ENCODE measurements at places on chromosomes 12 and 14.
A peak's percentile ranks its signal among the peaks of the same experiment; 100 is the strongest.

GRCh38 chr12:122825773-122826724 lies 9.2 kb upstream of the HIP1R start:
- no peak for DNase-seq

- peak; percentile 86 for DNase-seq
Measured at GRCh38 chr14:49865431-49865859, 12.9 kb upstream of the NEMF start.

DNA sequence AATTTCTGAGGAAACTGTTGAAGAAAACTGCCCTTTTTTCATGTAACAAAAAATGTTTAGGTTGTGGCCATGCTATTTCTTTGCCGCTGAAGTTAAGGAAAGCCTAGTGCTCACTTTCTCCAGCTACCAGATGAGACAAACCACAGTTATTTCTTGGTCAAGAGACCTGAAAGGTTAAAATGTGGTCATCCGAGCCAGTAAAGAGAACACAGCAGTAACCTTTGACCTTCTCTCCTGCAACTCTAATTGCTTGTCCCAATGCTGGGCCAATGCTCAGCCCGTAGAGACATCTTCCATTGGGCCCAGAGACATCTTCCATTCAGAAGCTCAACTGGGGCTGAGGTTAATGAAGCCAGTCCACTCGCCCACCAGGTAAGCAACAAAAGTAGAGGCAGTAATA lies 109.8 kb upstream of the CPSF6 start:
- DNase-seq, result no peak

DNA sequence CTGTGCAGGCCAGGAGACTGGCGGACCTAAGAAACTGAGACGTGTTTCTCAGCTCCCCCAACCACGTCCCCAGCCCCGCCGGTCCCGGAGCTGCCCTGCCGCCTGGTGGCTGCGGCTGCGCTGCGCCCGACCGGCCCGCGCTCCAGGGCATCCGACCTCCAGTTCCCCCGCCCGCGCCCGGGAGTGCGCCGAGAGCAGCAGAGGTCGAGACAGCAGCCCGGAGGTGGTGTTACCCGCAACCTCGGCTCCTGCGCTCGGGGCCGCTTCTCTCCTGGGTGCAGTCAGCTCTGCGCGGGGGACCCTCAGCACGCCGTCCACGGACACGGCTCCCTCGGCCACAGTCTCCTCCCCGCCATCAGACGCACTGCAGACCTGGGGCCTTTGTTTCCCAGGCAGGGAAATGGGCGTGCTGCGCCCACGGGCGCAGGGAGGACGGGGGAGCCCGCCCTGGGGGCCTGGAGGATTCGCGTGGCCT lies 21.6 kb upstream of the GPR132 start:
- peak; percentile 86 for DNase-seq

DNA sequence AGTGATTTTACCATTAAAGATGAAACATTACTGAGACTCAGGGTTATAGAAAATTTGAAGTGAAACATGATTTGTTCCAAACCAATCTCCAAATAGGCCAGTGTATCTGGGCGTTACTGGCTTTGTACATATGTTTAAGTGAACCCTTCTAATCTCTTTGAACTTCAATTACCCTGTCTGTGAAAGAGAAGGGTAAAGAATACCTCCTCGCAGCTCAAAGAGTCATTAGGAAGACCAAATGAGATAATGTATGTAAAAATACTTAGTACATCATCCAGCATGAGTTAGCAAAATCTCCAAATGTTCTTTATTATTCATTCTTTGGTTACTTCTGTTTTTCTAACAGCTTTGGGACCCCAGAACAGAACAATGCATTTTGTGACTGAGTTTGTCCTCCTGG lies at the start of gene OR11H6:
TSS of gene OR11H6 (plus strand) at position 301 of the 400 bp plus-strand sequence. CDS start at position 301, 0 bp downstream.
- no peak for DNase-seq
